ENCODE measurements at places on chromosomes 6 and 20.

DNA sequence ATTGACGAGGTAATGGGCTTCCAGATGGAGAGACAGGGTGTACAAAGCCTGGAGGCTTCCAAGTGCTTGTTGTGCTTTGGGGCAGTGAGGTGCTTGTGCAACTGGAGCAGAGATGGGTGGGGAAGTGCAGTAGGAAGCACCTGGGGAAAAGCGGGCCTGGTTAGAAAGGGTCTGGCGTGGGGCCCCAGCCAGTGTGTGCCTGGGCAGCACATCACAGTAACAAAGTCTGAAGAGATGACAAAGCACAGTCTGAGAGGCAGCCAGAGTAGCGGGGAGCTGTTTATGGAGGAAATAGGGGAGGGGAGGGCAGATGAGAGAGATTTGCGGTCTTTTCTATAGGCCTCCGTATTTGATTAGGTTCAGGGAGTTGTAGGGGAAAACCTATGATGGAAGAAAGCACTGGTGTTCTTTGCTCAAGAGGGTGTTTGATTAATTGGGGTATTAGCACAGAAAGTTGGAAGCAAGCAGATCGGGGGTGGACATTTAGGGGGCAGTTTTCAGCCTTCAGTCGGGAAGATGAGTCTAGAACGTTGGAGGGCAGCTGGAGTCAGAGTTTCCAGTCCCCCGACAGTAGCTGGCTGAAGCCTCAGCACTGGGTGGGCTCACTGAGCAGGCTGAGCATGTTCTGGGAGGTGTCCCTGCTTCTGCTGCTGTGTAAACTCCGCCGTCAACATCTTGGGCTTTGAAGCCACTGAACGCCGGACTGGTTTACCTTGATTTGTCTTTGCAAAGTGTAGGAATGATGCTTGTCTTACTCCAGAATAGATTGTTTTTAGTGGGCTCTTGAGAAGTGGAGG is 15.5 kb upstream of the MROH8 start:
- DNase-seq = no peak

DNA sequence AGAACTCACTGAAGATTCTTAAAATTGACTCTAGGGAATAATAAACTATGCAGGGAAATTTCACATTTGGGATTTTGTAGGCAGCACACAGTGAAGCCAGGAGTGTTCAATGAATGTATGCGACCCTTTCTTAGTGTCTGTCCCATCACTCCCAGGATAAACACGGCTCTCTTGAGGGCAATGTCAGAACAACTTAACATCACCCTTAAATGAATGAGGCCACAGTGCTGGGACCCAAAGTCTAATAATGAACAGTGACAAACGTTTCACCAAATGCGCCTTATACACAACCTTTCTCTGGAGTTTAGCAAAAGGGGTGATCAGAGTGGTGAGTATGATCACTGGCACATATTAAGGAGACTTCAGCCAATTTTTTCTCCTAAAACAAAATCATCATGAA is 237.3 kb downstream of the CLVS2 start:
- no peak for DNase-seq

GRCh38 chr6:128305228-128305627 is 215.2 kb downstream of the PTPRK start:
- no peak for DNase-seq

DNA sequence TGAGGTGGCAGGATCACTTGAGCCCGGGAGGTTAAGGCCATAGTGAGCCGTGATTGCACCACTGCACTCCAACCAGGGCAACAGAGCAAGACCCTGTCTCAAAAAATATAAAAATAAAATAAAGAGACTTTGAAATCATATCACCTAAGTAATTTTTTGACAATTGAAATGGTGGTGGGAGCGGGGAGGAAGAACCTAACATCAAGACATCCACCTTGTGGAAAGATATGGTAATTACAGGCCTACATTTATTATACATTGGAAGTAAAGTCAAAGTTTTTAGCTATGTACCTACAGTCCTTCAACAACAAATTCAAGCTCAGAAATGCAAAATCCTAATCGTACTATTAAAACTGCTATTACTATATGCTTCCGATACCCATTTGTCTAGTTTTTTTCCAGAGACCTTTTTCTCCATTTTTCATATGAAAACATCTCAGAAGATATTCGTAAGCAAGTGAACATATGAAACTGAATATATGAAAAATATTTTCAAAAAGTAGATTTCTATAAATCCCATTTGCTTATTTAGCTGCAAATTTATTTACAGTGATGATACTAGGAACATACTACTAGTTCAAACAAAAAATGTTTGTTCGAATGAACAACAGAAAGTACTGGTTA is 83.3 kb downstream of the SYCP2 start:
- no peak for DNase-seq

DNA sequence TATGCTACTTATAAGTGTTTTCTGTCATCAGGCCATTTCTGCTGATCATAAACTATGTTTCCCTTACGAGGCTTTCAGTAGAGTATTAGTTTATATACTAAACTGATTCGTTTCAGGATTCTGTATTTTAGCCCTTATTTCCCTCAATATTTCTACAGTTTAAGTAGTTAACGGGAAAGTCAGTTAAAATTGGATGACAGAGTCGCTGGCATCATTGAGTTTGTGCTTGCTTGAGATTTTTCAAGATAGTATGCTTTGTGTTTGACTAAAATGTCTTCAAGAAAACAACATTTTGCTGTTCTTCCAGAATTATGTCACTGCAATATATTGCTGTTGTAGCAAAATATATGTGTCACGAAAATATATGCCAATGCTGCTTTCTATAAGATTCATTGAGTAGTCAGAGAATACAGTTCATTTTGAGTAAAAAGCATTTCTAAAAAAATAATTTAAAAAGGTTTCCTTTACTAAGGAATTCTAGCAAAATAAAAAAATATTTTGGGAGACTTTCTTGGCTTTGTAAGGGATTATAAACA is 51.4 kb downstream of the NCOA7 start:
- DNase-seq = no peak

DNA sequence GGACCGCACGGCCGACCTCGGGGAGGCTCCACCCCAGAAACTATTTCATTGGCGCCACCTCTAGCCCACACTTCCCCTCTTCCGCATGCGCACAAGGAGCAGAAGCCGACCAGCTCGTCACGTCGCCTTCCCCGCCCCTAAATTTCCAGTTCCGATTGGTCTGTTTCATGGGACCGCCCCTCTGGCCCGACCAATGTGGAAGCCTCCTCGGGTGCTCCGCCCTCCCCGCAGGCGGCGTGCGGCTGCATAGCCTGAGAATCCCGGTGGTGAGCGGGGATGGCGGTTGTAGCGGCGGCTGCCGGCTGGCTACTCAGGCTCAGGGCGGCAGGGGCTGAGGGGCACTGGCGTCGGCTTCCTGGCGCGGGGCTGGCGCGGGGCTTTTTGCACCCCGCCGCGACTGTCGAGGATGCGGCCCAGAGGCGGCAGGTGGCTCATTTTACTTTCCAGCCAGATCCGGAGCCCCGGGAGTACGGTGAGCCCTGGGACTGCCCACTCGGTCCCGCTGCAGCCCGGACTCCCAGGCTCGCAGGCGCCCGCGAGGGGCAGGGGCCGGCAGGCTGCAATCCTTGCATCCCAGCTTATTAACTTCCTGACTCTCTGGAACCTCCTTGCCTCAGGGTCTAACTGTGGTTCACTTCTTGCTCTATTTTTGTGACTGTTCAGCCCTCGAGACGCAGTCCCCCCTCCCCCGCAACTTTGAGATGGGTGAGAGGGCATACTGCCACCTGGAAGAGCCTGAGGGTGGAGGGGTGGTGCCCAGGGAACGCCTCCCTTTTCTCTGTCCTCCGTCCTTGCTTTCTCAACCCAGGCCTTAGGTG is at the start of gene BCKDHB:
TSS of gene BCKDHB (plus strand) at position 254 of the 818 bp plus-strand sequence. CDS start at position 277, 23 bp downstream.
- peak; percentile 99 for DNase-seq

GRCh38 chr6:69835414-69836179 is 30.8 kb upstream of the COL19A1 start:
- no peak for DNase-seq

GRCh38 chr6:39997101-39997635 is 62.9 kb upstream of the MOCS1 start:
- no peak for DNase-seq

GRCh38 chr6:113980937-113981554 is 10.1 kb upstream of the HDAC2 start:
- no peak for DNase-seq

DNA sequence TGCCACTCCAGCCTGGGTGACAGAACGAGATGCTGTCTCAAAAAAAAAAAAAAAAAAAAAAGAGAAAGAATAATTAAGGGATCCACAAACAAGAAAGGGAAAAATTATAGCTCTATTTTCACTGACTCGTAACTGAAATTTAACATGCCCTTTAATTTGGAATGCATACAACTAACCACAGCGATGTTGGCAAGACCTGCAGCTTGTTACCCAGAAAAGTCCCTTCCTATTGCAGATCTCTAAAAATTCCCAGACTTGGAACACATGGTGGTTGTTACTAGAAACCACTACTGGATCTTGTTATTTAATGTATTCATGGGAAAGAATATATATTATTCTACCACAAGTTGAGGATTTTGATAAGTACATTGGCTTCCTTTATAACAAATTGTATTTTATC is 27.8 kb upstream of the SMIM28 start:
- no peak for DNase-seq

Data from effector memory CD8-positive, alpha-beta T cell (primary cell).